ENCODE measurements at places on chromosomes 11 and 22. TPM values are rescaled to one million over a fixed set of nuclear protein-coding genes. Genes with fewer than 3 reads are reported as not detected.

Gene HTR3A
- not detected for polyA plus RNA-seq

- no peak for DNase-seq
- H3K27ac ChIP-seq: no peak overlapping the region
- H3K27me3 ChIP-seq: no peaks in the 10 kb centered on the region
- no peaks in the 10 kb centered on the region for H3K4me1 ChIP-seq
- H3K4me3 ChIP-seq: no peak overlapping the region
Observed at GRCh38 chr22:17352798-17353197, 16.5 kb upstream of the CECR2 start.

Gene GP1BB
- polyA plus RNA-seq: 1.3 TPM

Gene KRTAP5-10
- polyA plus RNA-seq: not detected

Gene FXYD6
- 35.0 TPM for polyA plus RNA-seq

DNA sequence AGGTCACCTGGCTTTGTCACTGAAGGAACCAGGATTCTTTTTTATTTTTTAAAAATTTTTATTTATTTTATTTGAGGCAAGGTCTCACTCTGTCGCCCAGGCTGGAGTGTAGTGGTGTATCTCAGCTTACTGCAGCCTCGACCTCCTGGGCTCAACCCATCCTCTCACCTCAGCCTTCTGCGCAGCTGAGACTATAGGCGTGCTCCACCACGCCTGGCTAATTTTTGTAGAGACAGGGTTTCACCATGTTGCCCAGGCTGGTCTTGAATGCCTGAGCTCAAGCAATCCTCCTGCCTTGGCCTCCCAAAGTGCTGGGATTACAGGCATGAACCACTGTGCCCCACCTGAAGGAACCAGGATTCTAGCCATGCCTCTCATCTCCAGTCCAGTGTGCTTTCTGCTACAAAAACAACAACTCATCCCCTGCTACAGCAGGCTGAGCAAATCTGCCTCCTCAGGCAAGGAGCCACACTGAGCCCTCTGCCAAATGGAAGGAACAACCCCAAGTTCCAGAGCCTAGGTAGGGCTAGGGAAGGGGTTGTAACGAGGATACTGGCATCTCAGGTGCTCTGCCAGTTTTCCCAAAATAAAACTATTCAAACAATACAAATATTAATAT is 2.6 kb upstream of the PEX26 start:
- no peaks in the 10 kb centered on the region for H3K27me3 ChIP-seq
- H3K4me1 ChIP-seq: peaks cover 38% of the 10 kb centered on the region
- no peak overlapping the region for H3K4me3 ChIP-seq
- peaks cover 3% of the 10 kb centered on the region for H3K36me3 ChIP-seq
- H3K27ac ChIP-seq: peak overlapping the region; percentile 33

DNA sequence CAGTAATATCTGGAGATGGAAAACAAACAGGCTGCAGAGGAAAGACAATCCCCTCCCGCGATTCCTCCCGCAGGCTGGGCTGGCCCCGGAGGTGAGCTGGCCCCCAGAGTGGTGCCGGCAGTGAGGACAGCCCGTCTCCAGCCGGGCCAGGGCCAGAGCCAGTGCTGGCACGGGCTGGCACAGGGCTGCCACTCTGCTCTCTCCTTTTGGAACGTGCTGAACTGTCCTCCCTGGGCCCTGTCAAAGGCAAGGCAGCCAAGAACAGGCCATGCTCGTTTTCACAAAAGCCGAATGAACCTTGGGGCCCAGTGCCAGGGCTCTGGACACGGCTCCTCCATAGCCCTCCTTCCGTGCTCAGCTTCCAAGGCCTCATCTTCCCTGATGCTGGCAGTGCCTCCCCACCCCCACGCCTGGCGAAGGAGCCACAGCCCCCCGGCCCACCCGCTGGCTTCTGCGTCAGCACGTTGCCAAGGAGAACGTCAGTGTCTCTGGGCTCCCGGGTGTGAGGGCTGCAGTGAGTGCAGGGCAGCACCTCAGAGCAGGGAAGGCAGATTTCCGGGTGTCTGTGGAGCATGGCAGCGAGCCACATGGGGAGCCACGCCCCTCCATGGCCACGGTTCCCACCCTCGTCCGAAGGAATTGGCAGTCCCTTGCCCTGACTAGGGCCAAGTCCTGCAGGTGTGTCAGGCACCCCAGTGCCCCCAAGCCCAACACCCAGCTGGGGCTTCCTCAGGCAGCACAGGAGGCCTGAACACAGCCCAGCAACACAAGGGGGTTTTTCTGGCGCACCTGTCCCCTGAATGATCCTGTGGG is 28.6 kb downstream of the GNAZ start:
- peak overlapping the region; percentile 38 for H3K27ac ChIP-seq
- no peak for DNase-seq
- H3K4me1 ChIP-seq: no peaks in the 10 kb centered on the region
- no peaks in the 10 kb centered on the region for H3K27me3 ChIP-seq

DNA sequence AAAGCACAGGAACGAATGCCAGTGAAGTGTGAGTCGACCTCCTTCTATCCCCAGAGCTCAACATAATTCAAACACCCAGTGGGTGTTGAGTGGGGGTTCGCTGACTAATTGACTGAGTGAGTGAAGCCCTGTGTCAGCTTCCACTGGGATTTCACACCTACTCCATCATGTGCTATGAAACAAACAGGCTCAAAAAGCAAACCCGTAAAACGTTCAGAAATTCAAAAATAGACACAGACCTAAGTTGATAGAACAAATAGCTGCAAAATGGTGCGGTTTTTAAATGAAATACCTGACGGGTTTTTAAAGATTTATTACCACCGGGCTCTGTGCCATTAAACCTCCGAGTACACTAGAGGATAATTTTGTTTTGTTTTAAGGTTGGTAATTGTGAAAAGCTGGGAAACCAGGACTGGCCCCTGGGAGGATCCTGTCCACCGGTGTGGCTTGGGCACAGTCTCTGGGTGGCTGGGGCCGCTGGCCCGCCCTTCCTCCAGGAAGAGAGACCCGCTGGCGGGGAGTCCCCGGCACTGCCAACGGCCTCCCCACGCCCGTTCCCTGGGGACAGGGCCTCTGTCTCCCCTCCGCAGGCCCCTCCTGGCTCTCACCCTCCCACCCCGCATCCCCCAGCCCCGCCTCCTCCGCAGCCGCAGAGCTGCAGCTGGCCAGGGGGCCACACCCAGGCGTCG is 13.6 kb downstream of the KCNJ5 start:
- peaks cover 66% of the 10 kb centered on the region for H3K27me3 ChIP-seq
- no peak overlapping the region for H3K27ac ChIP-seq
- peak overlapping the region; percentile 46 for H3K4me3 ChIP-seq
- H3K4me1 ChIP-seq: no peaks in the 10 kb centered on the region

- no peak overlapping the region for H3K4me3 ChIP-seq
- H3K36me3 ChIP-seq: no peaks in the 10 kb centered on the region
- H3K27ac ChIP-seq: no peak overlapping the region
Observed at GRCh38 chr11:66904981-66905521, 48.2 kb downstream of the LRFN4 start.

Measured in small intestine (tissue), 16 donors.